Activated naive CD8-positive, alpha-beta T cell treated with anti-CD3 and anti-CD28 coated beads, Interleukin-2, amount 10 ng/mL, durations not matched to agents 7 days and 5 days (primary cell): ENCODE measurements at places on chromosomes 4 and X.

DNA sequence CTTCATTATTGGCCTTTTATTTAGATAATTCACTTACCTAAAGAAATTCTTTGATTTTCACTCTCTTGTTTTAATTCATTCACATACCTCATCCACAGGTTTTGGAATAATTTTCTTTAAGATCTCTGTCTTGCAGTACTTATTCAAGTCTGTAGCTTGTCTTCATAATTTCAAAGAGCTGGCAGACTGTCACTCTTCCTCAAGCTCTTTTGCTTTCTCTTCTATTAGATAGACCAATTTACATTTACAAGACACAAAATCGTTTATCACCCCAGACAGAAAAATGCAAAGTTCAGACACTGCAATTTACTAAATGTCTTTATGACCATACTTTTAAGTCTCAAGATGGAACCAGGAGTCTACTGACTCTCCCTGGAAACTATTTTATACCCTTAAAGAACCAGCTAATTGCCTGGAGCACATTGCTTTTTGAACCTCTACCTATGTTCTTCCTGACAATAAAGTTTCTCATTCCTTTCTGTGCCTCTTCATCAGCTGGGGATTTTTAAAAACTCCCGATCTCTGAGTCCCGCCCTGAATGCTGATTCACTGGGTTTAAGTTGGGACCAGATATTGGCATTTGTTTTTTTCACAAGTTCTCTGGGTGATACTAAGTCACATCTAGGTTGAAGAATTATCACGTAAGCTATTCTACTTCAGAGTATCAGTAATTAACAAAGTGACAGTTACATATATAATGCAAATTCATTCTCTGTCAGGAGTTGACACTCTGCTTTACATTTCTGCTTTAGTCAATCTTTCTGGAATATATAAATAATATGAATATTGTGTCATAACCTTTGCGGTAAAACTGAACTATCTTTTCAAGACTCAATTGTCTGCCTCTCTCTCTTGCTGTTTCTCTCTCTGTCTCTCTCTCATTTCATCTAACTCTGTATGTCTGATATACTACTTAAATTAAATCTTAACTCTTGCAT, 196.4 kb downstream of the PCDH7 start:
- DNase-seq: no peak

DNA sequence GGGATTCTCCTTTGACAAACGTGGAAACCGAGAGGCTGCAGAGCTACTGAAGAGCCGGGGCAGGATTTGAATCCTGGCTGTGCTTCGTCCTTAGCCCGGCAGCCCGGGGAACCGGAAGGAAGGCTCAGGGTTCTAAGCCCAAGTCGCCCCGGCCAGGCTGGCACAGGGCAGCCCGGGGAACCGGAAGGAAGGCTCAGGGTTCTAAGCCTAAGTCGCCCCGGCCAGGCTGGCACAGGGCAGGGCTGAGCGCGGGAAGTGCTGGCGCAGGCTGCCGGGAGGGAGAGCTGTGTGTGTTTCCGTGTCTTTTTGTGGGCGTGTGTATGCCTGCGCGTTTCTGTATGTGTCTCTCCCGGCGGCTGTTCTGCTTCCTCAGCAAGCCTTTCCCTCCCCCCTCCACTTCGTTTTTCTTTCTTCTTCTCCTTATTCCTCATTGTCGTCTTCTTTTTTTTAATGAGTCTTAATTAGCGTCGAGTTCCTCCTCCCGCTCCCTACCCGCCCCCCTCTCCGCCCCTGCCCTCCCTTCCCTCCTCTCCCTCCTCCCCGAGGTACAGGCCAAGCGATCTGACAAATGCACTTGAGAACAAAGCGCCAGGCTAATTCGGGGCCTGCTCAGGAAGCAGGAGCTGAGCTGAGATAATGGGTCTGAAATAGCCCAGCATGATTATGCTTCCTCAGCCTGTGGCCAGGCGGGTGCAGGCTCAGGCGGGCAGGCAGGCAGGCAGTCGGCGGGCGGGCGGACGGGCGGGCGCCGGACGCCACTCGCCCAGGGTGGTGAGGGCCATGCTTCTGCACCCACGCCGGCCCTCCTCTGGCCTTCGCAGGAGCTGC, 65.9 kb downstream of the EFNB1 start:
- peak; percentile 29 for DNase-seq

DNA sequence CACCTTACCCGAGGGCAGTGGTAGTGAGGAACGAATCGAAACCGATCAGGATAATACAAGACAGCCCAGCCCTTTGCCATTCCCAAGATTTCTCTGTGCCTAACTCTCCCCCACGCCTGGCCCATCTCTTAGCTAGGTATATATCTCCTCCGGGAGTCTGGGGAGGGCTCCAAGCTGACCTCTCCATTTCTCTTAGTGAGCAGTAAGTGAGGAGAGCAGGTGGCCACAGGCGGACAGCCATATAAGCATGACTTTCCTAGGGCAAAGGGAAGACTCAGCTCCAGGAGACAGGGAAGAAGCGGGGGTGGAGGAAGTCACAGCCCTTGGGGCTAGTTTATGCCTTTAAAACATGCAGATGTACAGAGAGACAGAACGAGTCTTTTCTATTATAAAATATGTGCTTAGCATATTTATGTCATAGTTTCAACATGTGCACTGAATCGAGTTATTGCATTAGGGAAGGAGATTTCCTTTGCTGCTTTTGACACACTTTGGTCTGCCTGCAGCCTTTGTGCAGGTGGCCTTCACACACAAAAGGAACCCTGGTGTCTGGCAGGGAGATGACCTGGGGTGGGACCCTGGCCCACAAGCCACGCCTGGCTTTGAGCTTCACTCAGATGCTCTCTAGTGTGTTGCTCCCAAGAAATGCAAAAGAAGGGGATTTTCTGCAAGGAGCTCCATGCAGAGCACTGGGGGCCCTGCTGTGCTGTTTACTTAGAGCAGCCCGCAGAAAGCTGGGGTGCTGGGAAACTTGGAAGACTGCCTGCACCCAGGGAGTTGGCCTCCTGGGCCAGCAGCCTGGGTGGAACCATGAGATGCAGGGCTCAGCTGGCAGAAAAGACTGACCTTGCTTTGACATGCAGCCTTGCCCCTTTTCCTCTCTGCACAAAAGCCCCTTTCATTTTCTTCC, 613.3 kb downstream of the BCOR start:
- no peak for DNase-seq

DNA sequence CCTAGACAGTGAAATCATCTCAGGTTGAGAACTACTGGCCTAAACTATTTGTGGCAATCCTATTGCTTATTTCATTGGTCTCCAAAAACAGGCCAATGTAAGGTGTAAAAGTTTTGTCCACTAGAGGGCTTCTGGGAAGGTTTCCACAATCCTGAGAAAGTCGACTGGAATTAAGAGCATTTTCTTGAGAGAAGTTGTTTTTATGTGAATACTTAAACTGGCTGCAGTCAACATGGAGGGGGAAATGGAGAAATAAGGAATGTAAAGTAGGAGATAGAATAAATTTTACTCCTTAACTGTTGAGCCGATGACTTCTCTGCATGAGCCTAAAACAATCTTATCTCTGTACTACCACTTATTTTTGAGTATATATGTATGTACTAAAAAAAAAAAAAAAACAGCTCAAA, 11.0 kb upstream of the EIF4E start:
- no peak for DNase-seq

GRCh38 chrX:120334151-120334550, 22.9 kb upstream of the TMEM255A start:
- no peak for DNase-seq

DNA sequence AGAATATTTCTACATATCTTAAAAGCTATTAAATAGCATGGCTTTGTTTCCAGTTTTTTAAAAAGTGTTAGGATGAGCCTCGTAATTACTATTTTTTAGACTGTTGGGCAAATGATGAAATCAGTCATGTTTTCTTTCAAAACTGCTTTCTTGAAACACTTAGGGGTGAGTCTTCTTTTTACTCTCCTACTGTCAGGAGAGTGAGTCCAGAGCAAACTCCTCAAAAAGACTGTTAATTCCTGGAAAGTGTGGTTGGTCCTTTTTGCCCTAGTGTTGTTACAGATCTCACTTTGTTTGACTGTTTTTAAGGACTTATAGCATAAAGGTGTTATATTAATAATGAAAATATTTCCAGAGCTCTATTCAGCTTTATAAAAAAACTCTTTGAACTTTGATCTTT, 6.3 kb downstream of the GSTCD start:
- DNase-seq: no peak

- DNase-seq: peak; percentile 34
These were observed 1.5 kb downstream of the ASMTL start for GRCh38 chrX:1451251-1451660.

DNA sequence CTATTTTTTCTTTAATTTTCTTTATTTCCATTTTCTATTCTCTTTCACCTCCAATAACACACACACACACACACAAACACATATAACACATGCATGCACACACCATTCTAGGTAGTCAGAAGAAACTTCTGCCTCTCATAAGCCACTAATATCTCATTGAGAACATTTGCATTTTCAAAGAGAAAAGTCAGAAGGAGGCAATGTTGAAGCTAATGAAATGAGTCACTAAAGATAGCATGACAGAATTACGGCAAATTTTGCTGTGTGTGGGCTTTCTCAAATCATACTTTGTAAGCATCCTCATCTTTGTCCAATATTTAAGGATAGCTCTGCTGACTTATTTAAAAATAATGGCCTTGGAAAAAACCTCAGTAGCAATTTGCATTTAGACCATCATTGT, 291.3 kb downstream of the GUCY2F start:
- DNase-seq: no peak

- DNase-seq: no peak
These were observed 620.9 kb downstream of the TLL1 start for GRCh38 chr4:166493924-166494345.

- no peak for DNase-seq
These were observed 15.2 kb downstream of the CTBP1 start for GRCh38 chr4:1233641-1234308.

GRCh38 chrX:117771384-117771783, 345.2 kb downstream of the KLHL13 start:
- no peak for DNase-seq

GRCh38 chr4:52250154-52250553, 199.1 kb downstream of the SPATA18 start:
- no peak for DNase-seq
